ENCODE measurements at places on chromosomes 13 and 19.

- no peak for DNase-seq
Observed at GRCh38 chr19:35265126-35265899, 3.4 kb upstream of the USF2 start.

GRCh38 chr13:25906191-25906661 is 145.6 kb downstream of the SHISA2 start:
- no peak for DNase-seq

- no peak for DNase-seq
Observed at GRCh38 chr13:40168425-40169166, 497.8 kb downstream of the FOXO1 start.

- no peak for DNase-seq
Observed at GRCh38 chr19:1045247-1045603, 5.3 kb downstream of the ABCA7 start.
